ENCODE measurements at places on chromosomes 5 and 9. TPM values are rescaled to one million over a fixed set of nuclear protein-coding genes. Genes with fewer than 3 reads are reported as not detected.

DNA sequence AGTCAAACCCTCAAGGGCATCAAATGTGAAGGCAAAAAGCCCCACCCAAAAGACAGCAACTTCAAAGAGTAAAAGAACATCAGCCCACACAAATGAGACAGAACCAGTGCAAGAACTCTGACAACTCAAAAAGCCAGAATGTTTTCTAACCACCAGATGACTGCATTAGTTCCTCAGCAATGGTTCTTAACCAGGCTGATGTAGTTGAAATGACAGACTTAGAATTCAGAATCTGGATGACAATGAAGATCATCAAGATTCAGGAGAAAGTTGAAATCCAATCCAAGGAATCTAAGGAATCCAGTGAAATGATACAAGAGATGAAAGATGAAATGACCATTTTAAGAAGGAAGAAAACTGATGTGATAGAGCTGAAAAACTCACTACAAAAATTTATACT is 339.7 kb downstream of the KIF4B start:
- DNase-seq, result no peak
- no peaks in the 10 kb centered on the region for H3K36me3 ChIP-seq
- no peaks in the 10 kb centered on the region for H3K27me3 ChIP-seq
- no peaks in the 10 kb centered on the region for H3K4me1 ChIP-seq
- no peak overlapping the region for H3K4me3 ChIP-seq
- no peak overlapping the region for H3K27ac ChIP-seq

CA9 gene
- 0.14 TPM for total RNA-seq

- peaks cover 19% of the 10 kb centered on the region for H3K4me1 ChIP-seq
- H3K27me3 ChIP-seq, result no peaks in the 10 kb centered on the region
- DNase-seq, result peak; percentile 73
- H3K27ac ChIP-seq, result peak overlapping the region; percentile 99
Observed at GRCh38 chr9:37466037-37466709, 923 bp upstream of the ZBTB5 start.

MPDZ gene
- total RNA-seq, result 26.8 TPM

GRCh38 chr5:10509575-10509974 is 54.3 kb upstream of the ANKRD33B start:
- no peak overlapping the region for H3K27ac ChIP-seq
- H3K27me3 ChIP-seq, result no peaks in the 10 kb centered on the region
- DNase-seq, result no peak
- no peaks in the 10 kb centered on the region for H3K4me1 ChIP-seq

- no peak overlapping the region for H3K27ac ChIP-seq
- no peak overlapping the region for H3K4me3 ChIP-seq
- H3K4me1 ChIP-seq, result peaks cover 8% of the 10 kb centered on the region
- H3K36me3 ChIP-seq, result no peaks in the 10 kb centered on the region
- peaks cover 4% of the 10 kb centered on the region for H3K27me3 ChIP-seq
Observed at GRCh38 chr5:10337107-10337506, 16.4 kb upstream of the MARCHF6 start.

DNA sequence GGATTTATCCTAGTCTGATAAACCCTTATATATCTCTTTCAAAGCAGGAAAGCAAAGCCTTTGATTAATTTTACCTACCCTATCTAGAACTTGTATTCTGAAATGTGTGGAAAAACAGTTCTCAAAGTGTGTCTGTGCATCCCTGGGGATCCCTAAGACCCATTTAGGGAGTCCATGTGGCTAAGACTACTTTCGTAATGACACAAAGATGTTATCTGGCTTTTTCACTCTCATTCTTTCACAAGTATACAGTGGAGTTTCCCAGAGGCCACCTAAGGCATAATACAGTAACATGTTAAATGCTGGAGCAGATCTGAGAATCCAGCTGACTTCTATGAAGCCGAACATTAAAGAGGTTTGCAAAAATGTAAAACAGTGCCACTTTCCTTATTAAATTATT is 54.3 kb upstream of the TNFSF15 start:
- no peaks in the 10 kb centered on the region for H3K4me1 ChIP-seq
- no peaks in the 10 kb centered on the region for H3K36me3 ChIP-seq
- H3K27ac ChIP-seq, result no peak overlapping the region
- no peak for DNase-seq
- H3K4me3 ChIP-seq, result no peak overlapping the region

STKLD1 gene
- 1.8 TPM for total RNA-seq

Data from upper lobe of left lung (tissue), 6 donors.